Pulmonary artery endothelial cell (primary cell): ENCODE measurements at places on chromosomes 7 and 10. TPM values are rescaled to one million over a fixed set of nuclear protein-coding genes. Genes with fewer than 3 reads are reported as not detected.

ANKRD22 gene
- total RNA-seq, result not detected in 2 replicates

DYNC1I1 gene
- 3.9 and 9.6 TPM in 2 replicates for total RNA-seq

CHAT gene
- total RNA-seq, result not detected in 2 replicates

SFRP5 gene
- not detected in 2 replicates for total RNA-seq

BAZ1B gene
- 53.7 and 78.1 TPM in 2 replicates for total RNA-seq

HACD1 gene
- total RNA-seq, result 25.8 and 33.4 TPM in 2 replicates

DNA sequence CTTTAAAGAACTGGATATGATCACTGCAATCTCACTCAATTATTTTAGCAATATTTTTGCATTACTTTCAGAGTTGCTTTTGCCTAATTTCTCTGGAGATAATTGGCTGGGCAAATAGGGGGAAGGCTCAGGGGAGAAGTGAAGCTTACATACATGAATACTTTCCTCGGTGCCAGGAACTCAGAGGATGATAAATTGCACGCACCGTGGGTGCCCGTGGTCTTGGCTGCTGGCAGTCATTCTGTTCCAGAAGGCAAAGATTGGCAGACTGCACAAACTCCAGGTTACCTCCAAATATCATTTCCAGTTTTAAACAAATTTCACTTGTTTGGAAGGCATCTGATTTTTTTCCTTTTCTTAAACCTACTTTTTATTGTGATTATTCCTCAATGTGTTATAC lies 197.8 kb upstream of the TMEM72 start:
- no peak for DNase-seq

DNA sequence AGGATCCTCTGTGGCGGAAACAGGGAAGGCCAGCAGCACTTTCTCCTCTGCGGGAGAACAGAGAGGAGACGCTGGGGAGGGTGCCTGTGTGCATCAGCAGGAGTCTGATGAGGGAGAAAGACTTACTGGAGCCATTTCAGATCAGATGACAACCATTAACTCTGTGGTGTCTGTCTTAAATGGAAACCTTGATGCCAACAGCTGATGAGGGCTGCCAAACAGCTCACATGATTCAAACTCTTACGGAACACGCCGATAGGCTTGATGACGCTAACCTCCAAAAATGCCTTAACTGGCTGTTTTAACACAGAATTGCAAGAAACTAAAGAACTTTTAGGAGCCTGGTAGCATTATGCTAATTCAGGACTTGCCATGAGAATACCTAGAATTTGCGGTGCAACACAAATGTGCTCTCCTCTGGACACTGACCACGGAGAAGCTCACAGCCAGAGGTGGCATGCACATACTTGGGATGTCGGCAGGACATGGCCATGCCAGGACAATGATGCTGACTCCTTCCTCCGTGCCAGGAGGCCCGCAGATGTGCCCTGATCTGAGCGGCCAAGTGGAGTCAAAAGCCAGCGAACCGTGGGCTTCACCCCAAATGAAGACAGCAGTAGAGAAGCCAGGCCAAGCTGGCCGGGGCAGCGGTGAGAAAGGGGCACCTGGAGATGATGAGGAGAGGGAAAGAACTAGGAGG lies 154.9 kb downstream of the ZMYND11 start:
- no peak for DNase-seq

- DNase-seq, result no peak
Observed at GRCh38 chr10:112799726-112800510, 150.1 kb upstream of the TCF7L2 start.

GRCh38 chr10:70563230-70563629 lies 39.3 kb downstream of the PRF1 start:
- no peak for DNase-seq

DNA sequence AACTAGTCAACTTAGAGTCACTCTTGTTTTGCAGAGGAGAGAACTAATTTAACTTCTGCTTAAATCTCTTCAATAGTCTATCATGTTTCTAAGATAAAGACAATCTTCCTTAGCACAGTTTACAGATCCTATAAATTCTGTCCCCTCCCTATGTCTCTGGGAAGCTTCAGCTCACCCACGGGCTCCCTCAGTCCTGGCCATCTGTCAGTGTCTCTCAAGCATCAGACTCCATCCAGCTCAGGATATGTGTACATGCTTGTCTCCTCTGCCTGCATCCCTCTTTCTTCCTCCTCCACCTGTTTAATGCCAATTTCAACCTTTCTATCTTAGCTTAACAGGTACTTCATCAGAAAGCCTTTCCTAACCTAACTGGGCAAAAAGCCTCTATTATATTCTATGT lies 177.1 kb upstream of the PTER start:
- DNase-seq, result no peak

DNA sequence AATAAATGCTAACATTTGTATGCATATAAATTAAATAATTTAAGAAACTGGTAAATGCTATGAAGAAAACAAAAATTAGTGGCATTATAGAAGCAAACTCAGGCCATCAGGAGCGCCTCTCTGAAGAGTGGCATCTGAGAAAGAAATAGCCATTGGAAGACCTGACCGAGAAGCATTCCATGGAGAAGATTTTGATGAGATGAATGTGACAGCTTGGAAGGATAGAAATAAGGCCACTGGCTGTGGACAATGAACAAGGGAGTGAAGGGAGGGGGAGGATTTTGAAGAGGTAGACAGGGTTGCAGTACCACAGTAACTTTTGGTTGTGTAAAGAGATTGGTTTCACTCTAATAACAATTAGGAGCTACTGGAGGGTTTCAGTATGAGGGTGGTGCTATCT lies 436.7 kb downstream of the CCSER2 start:
- DNase-seq, result no peak

GRCh38 chr7:55030314-55030713 lies 11.5 kb downstream of the EGFR start:
- DNase-seq, result no peak

DNA sequence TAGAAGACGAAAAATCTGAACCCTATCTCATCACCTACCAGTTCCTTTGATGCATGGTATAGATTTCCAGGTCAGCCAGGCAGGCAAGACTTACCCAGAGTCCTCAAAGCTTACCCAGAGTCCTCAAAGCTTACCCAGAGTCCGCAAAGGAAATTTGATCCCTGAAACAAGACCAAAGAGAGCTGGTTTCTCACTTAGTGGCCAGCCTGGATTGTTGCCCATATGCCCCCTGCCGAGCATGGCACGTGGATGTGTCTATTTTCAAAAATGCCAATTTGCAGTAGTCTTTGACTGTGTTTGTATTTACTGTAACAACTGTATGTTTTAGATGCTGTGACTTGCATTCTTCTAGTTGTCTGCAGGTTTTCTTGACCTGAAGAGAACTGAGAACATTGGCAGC lies 120.2 kb upstream of the STARD3NL start:
- DNase-seq, result no peak

DNA sequence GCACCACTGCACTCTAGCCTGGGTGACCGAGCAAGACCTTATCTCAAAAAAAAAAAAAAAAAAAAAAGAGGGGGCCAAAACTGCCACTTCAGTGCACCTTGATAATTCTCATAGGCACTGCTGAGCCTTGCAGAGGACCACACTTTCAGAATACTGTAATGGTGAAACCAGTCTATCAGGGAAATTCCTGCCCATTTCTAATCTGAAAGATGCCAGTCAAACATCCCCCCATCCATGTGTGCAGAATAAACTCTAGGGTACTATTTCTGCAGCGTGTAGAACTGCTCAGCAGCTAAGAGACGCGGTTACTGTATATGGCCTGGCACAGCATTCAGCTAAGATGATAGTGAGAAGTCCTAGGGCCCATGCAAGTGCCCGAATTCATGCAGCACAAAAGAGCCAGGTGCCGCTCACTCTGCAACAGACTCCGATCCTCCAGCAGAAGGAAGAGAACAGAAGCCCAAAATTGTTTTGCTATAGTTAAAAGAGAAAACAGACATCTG lies 286.8 kb upstream of the KLF14 start:
- DNase-seq, result no peak

GRCh38 chr7:74256491-74257408 lies 2.6 kb upstream of the RFC2 start:
- no peak for DNase-seq

DNA sequence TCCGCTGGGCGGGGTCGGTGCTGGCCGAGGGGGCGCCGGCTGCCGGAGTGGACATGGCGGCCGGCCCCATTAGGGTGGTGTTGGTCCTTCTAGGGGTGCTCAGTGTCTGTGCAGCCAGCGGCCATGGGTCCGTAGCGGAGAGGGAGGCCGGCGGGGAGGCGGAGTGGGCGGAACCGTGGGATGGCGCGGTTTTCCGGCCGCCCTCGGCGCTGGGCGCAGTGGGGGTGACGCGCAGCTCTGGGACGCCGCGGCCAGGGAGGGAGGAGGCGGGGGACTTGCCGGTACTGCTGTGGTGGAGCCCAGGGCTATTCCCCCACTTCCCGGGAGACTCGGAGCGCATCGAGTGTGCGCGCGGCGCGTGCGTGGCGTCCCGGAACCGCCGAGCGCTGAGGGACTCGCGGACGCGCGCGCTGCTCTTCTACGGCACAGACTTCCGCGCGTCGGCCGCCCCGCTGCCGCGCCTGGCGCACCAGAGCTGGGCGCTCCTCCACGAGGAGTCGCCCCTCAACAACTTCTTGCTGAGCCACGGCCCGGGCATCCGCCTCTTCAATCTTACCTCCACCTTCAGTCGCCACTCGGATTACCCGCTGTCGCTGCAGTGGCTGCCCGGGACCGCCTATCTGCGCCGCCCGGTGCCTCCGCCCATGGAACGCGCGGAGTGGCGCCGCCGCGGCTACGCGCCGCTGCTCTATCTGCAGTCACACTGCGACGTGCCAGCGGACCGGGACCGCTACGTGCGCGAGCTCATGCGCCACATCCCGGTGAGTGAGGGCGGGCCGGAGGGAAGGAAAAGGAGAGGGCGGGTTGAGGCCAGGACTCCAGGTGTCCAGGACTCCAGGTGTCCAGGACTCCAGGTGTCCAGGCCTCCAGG lies 9.3 kb upstream of the CHCHD1 start:
- DNase-seq, result no peak

DNA sequence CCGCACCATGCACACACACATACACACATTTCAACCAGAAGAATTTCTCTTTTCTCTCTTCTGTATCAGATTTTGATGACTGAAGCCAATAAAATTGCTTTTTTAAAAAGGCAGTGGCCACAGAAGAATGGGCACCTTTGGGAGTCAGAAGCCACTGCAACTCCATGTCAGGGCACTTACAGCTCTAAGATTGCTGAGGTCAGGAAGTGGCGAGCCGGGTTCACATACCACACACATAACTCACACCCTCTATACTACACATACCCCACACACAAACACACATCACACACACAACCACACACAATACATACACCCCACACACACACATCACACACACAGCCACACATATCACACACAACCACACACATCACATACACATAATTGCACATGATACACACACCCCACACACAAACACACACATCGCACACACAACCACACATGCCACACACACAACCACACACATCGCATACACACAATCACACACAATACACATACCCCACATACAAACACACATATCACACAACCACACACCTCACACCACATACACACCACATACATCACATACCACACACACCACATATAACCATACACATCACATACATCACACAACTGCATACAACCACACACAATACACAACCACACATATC lies 31.2 kb downstream of the GPRIN2 start:
- DNase-seq, result no peak

DNA sequence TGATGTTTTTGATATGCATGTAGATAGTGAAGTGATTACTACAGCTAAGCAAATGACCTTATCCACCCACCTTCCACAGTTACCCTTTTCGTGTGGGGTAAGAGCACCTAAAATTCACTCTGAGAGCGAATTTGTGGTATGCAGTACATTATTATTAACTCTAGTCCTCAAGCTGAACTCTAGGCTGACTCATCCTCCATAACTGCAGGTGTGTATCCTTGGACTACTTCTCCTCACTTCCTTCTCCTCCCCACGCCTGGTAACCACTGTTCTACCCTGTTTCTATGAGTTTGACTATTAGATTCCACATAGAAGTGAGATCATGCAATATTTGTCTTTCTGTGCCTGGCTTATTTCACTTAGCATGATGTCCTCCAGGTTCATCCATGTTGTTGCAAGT lies 484.6 kb downstream of the GATA3 start:
- no peak for DNase-seq

DNA sequence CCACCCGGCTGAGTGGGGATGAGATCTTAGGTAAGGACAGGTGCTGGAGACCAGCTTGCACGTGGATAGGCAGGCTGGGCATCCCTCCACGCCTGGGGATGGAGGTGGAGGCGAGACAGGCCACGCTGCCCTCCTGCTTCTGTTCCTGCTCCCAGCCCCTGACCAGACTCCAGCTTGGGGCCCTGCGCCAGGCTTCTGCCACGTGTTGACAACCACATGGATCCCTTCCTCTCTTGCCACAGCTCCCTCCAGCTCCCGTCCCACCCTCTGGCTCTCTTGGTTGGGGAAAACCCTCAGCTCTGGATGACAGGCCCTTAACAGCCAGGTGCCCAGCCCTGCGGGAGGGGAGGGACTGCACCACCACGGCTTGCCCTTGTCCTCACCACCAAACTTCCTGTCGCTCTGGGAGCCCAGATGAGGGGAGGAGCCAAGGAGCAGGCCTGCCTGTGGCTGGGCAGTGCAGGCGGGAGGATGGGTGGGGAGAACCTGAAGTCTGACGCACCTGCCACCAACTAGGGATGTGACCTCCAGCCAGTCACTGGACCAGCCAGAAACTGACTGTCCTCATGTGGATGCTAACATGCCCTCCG lies 36.0 kb downstream of the KCNH2 start:
- DNase-seq, result no peak

- no peak for DNase-seq
Observed at GRCh38 chr7:40882071-40882658, 747.4 kb downstream of the SUGCT start.

GRCh38 chr7:108059526-108059925 lies 56.6 kb upstream of the LAMB1 start:
- no peak for DNase-seq

DNA sequence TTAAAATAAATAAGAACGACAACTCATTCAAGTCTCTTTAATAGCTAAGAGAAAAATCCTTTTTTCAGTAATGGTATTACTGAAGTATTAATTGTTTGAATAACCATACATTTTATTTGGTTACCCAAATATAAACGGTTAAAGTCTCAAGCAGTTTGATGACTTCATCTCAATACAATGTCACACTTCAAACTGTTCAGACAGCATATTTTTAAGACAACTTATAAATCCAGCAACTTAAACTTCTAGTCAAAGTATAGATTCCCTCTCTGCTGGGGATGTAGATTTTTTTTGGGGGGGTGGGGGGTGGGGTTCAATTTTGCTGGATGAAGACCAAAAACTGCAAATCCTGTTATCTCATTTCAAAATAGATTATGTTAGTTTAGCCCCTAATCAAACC lies 42.0 kb downstream of the GNA12 start:
- no peak for DNase-seq
